ENCODE measurements at places on chromosomes 16 and 17. TPM values are rescaled to one million over a fixed set of nuclear protein-coding genes. Genes with fewer than 3 reads are reported as not detected.

Gene ZNF232
- total RNA-seq = 3.6 TPM

Gene KRTAP2-3
- not detected for total RNA-seq

Gene CDRT15
- not detected for total RNA-seq

Gene P2RX5
- 16.9 TPM for total RNA-seq

Gene GRAPL
- 0.13 TPM for total RNA-seq

Gene PPL
- 4.2 TPM for total RNA-seq

Gene USP6
- 0.02 TPM for total RNA-seq

Gene CCL16
- not detected for total RNA-seq

Gene WFDC1
- total RNA-seq = 0.05 TPM

Gene ASGR1
- total RNA-seq = 0.42 TPM
